Naive thymus-derived CD4-positive, alpha-beta T cell (primary cell): ENCODE measurements at places on chromosomes 1 and 21. TPM values are rescaled to one million over a fixed set of nuclear protein-coding genes. Genes with fewer than 3 reads are reported as not detected.
A peak's percentile ranks its signal among the peaks of the same experiment; 100 is the strongest.

LCE1C gene
- total RNA-seq: not detected

DNA sequence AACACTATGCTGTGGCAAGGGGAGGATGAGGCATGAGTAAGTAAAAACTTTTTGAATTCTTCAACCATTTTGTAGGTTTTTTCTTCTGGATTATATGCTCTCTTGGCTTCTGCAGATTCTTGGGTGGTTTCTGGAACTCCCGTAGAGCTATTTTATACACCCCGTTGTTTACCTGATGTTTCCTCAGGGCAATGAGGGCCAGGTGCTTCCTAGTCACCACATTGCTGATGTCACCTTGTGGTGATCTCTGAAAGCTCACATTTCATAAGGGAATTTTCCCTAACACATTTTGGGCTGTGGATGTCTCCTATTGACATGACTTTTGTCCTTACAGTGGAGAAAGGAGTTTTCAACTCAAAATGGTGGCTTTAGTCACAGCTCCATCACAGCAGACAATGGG, 356.6 kb downstream of the PLA2G4A start:
- no peaks in the 10 kb centered on the region for H3K36me3 ChIP-seq
- no peak overlapping the region for H3K27ac ChIP-seq
- no peaks in the 10 kb centered on the region for H3K4me1 ChIP-seq
- H3K4me3 ChIP-seq: no peak overlapping the region

DNA sequence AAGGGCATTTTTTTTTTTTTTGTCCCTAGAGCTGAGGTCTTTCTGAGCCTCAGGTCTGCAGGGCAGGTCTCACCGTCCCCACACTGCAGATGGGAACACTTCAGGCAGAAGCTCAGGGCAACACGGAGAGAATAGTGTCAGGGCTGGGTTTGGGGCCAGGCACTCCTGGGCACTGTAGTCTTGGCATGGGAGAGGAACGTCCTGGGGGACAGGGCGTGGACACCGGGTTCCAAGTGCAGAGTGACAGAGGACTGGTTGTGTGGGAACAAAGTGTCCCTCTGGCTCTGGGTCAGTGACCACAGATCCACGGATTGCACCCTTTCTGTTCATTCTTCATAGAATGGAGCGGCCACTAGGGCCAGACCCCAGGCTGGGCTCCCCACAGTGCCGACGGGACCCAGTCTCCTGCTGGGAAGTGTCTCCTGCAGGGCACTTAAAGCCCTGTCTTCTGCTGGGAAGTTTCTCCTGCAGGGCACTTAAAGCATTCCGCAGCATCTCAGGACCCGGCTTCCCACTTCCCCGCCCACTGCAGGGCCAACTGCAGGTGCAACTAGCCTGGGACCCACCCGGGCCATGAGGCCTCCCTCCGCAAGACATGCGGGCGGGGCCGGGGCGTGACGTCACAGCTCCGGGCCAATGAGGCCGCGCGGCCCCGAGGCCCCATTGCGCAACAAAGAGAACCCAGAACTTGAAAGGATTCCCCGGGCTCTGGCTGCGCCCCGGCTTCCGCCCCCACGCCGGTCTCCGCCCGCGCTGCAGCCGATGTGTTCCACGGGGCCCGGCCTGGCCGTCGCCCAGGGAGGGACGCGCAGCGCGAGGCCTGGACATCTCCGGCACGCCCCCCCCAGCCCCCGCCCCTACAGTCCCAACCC, 1.2 kb downstream of the GPR153 start:
- peak; percentile 72 for DNase-seq
- H3K27ac ChIP-seq: no peak overlapping the region
- no peaks in the 10 kb centered on the region for H3K36me3 ChIP-seq
- H3K4me3 ChIP-seq: peak overlapping the region; percentile 16

GRCh38 chr1:151060657-151061421, 642 bp downstream of the MLLT11 start:
- H3K27ac ChIP-seq: peak overlapping the region; percentile 99
- no peak for DNase-seq
- H3K36me3 ChIP-seq: no peaks in the 10 kb centered on the region
- peak overlapping the region; percentile 82 for H3K4me3 ChIP-seq
- H3K4me1 ChIP-seq: peaks cover 11% of the 10 kb centered on the region

GRCh38 chr1:3116560-3116959, 47.6 kb downstream of the PRDM16 start:
- H3K27me3 ChIP-seq: no peaks in the 10 kb centered on the region
- no peak overlapping the region for H3K4me3 ChIP-seq
- H3K4me1 ChIP-seq: no peaks in the 10 kb centered on the region
- no peak for DNase-seq

DNA sequence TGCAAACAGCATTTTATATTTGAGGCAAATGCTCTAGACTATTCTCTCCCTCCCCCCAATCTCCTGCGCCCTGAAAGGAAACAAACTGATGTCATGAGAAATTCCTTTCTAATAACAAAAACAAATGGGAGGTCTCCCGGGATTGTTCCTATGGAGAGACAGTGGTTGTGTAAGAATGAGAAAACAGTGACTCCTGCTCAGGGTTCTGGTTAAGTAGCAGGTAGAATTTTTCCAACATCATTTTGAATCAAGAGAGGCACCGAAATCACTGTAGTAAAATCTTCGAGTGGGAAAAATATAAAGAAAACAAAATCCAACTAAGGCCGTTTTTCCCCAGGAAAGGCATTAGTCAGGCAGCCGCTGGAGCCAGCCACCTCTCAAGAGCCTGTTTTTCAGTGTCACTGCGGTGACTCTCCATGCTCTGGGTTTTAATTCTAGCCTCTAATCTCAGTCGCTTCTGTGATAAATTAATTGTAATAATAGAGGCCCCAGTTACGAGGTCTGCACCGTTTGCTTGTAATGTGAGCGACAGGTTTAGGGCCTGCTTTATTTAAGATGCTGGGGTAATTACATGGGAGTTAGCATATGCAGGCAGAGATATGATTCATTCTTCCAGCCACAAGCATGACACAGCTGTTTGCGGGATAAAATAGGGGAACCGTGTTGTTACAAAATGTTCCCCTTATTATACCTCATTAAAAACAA, 80.3 kb downstream of the RNF220 start:
- no peaks in the 10 kb centered on the region for H3K4me1 ChIP-seq
- no peak for DNase-seq
- no peaks in the 10 kb centered on the region for H3K36me3 ChIP-seq
- H3K27ac ChIP-seq: no peak overlapping the region

DNA sequence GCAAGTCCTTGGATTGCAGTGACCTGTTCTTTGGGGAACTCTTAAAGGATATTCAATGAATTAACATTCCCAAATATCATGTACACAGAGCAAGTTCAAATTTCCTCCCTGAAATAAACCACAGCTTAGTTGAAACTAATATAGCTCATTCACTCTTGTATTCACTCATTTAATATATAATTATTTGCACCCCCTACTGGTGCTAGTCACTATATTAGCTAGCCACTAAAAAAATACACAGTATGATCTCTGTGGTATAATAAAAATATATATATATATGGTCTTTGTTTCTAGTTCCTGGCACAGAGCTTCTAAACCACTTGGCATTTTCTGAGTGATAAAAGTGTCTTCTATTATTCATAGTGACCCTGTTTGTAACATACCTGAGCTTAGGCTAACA, 177.3 kb upstream of the LYPLAL1 start:
- no peak for DNase-seq
- H3K4me1 ChIP-seq: no peaks in the 10 kb centered on the region
- no peaks in the 10 kb centered on the region for H3K36me3 ChIP-seq
- H3K27ac ChIP-seq: no peak overlapping the region
- H3K4me3 ChIP-seq: no peak overlapping the region
- H3K27me3 ChIP-seq: no peaks in the 10 kb centered on the region

GRCh38 chr1:152112101-152112884, 3.0 kb downstream of the TCHH start:
- H3K4me3 ChIP-seq: peak overlapping the region; percentile 37
- peaks cover 23% of the 10 kb centered on the region for H3K4me1 ChIP-seq
- H3K27me3 ChIP-seq: peaks cover 4% of the 10 kb centered on the region

CDC14A gene
- total RNA-seq: 85.1 TPM

GRCh38 chr1:168555508-168556046, 11.8 kb upstream of the XCL2 start:
- no peak overlapping the region for H3K27ac ChIP-seq
- no peaks in the 10 kb centered on the region for H3K27me3 ChIP-seq
- DNase-seq: no peak
- H3K4me1 ChIP-seq: peaks cover 38% of the 10 kb centered on the region
- no peaks in the 10 kb centered on the region for H3K36me3 ChIP-seq

GRCh38 chr1:244056577-244056976, 5.5 kb downstream of the ZBTB18 start:
- H3K4me1 ChIP-seq: no peaks in the 10 kb centered on the region
- H3K27ac ChIP-seq: peak overlapping the region; percentile 19
- no peak overlapping the region for H3K4me3 ChIP-seq
- DNase-seq: no peak

DNA sequence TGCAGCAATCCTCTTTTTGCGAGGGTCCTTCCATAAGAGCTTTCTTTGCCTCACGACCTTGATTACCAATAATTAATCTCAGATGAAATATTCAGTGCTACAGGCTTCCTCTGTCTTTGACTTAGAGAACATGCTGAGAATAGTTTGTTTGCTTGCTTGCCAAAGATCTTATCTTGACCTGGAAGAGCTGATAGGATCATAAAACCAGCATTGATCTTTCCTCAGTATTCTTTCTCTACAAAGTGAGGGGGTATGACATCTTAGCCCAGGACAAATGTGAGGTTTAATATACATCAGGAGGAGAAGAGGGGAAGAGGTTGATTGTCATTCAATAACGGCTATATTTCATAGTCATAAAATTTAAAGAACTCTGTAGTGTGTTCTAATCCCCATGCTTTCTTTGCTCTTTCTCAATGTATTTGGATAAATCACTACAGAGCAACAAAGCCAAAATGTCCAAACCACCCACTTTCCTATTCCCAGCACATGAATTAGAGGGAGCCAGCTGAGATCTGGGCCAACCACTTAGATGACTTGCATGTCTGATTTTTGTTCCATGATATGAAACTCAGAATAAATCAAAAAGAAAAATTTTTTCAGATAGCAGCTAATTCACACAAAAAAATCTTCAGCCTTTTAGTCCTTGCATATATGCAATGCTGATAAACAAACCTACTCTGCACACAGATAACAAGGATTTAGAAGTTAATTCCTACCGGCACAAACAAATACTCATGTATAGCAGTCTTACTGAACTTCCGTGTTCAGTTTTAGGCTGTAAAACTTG, 50.5 kb upstream of the IPO9 start:
- DNase-seq: no peak
- no peaks in the 10 kb centered on the region for H3K27me3 ChIP-seq
- H3K4me1 ChIP-seq: no peaks in the 10 kb centered on the region
- no peak overlapping the region for H3K4me3 ChIP-seq

LRRC53 gene
- total RNA-seq: not detected

DNA sequence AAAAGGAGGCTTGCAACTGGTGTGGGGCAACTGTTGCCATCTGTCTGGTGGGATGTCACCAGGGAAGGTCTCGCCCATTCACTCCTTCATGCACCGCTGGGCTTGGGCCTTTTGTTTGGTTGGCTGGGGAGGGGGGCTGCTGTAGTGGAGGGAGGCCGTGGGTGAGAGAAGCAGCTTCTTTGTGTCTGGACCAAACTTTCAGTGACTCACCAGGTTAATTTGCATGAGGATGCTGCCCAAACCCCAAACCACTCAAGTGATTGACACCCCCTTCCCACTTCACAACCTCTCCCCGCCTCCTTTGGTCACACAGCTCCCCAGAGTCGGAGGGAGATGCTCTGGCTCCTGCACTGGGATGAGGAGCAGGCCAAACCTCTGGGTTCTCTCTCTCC, 19.7 kb downstream of the BTG2 start:
- H3K36me3 ChIP-seq: no peaks in the 10 kb centered on the region
- peak overlapping the region; percentile 98 for H3K27ac ChIP-seq
- peak overlapping the region; percentile 29 for H3K4me3 ChIP-seq
- peaks cover 75% of the 10 kb centered on the region for H3K4me1 ChIP-seq

GRCh38 chr1:214010197-214010573, 22.4 kb downstream of the PROX1 start:
- H3K4me1 ChIP-seq: no peaks in the 10 kb centered on the region
- no peaks in the 10 kb centered on the region for H3K27me3 ChIP-seq

DNA sequence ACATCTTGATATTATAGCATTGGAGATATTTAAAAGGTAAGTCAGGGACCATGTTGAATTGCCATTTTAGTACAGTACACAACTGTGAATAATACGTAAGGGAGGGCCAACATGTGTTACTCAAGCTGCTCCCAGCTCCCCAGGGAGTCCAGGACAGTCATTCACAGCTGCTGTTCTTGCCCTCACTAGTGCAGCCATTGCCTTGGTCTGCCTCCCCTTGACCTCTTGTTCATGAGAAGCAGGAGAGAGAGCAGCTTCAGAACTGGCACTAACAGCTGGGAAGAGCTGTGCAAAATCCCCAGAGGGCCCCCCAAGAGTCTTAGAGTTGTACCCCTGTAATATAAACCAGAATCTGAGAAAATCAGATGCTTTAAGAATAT, 16.4 kb downstream of the TCEANC2 start:
- DNase-seq: no peak
- no peak overlapping the region for H3K4me3 ChIP-seq
- H3K27ac ChIP-seq: no peak overlapping the region
- H3K27me3 ChIP-seq: no peaks in the 10 kb centered on the region
- no peaks in the 10 kb centered on the region for H3K4me1 ChIP-seq

DNA sequence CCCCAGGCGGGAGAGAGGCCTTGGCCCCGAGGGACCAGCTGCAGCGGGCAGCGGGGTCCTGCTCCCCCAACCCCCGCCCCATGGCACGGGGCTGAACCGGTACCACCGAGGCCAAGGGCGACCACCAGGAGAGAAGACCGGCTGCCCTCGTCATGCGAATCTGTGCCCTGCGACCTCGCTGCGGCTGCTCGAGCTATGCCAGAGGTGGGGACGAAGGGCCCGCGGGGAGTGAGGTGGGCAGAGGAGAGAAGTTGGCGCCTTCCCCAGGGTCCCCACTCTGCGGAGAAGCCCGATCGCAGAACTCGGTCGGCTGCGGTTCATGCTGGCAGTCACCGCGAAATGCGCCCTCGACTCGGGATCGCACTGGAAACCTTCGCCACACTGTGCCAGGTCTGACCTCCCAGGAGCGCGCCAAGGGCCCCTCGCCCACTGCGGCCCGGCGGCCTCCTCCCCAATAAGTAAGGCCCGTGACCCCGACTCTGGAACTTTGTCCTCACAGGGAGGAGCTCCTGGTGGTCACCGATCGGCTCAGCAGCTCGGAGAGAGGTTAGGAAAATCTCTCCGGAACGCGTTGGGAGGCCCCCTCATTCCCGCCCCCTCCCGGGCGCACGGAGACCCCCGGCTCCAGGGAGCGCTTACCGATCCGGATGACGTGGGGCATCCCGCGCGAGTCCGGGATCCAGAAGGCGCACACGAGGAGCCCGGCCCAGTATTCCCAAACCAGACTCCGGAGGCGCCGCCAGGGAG, 787 bp downstream of the GRIK3 start:
- H3K4me3 ChIP-seq: no peak overlapping the region
- no peaks in the 10 kb centered on the region for H3K4me1 ChIP-seq
- no peak overlapping the region for H3K27ac ChIP-seq
- DNase-seq: no peak
- no peaks in the 10 kb centered on the region for H3K27me3 ChIP-seq

- no peak for DNase-seq
- H3K36me3 ChIP-seq: no peaks in the 10 kb centered on the region
- H3K4me1 ChIP-seq: peaks cover 14% of the 10 kb centered on the region
- H3K27ac ChIP-seq: peak overlapping the region; percentile 66
- H3K4me3 ChIP-seq: peak overlapping the region; percentile 68
Measured at GRCh38 chr1:33080373-33080772, 580 bp upstream of the AZIN2 start.

OLFML2B gene
- total RNA-seq: not detected
